GM20000 (cell line): ENCODE measurements at places on chromosomes 11 and 22.

- no peak for DNase-seq
These were observed 111.1 kb downstream of the KCNQ1 start for GRCh38 chr11:2555891-2556290.

- no peak for DNase-seq
These were observed 133.4 kb downstream of the DBX1 start for GRCh38 chr11:20026629-20027555.

DNA sequence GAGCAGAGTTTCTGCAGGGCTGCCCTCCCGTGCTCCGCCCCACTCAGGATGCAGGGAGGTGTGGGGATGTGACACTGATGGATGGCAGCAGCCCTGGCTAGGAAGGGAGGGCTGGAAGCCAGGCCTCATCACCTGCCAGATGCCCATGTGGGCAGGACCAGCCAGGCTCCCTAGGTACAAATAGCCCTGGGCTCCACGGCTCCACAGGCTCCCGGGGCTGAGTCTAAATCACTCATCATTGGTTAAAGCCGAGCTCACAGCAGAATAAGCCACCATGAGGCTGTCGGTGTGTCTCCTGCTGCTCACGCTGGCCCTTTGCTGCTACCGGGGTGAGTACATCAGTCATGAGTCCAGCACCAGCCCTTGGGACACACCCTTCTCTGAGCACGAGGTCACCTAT is at the start of gene SCGB1D1:
Gene SCGB1D1 (plus strand): TSS at position 206 of the 400 bp plus-strand sequence. CDS start 69 bp downstream, at position 275.
- no peak for DNase-seq

DNA sequence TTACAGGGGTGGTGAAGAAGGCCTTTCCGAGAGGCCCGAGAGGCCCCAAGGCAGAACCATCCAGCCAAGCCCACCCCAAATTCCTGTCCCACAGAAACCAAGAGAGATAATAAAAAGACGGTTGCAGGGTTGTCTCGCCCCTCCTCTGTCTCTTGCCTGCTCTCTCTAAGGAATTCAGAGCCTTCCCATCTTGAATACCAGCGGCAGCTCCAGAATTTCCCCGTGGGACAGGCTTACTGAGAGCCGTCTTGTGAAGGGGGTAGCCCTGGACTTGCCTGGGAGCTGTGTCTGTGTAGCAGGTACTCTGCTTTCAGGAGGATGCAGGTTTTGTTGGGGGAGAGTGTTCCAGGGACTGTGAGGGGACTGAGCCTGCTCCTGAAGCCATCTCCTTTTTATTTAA is 9.6 kb upstream of the EIF3D start:
- no peak for DNase-seq

DNA sequence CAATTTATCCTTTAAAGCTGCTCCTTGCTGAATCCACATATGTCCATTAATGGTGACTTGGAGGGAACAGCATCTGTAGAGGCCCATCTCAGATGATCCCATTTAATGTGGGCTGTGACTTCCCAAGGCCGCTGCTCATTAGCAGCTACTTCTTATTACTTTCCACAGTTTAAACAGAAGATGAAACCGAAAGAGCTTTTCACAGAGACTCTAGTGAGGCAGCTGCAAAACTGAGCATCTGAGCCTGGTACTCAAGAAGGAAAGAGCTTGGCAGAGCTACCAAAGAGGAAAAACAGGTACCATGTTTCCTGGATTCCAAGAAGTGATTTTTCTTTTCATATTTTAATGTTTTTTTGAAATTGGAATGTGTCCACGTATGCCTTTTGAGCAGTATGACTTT is 110.5 kb upstream of the NARS2 start:
- no peak for DNase-seq

- no peak for DNase-seq
These were observed 247.7 kb downstream of the DDX10 start for GRCh38 chr11:108912581-108912980.

DNA sequence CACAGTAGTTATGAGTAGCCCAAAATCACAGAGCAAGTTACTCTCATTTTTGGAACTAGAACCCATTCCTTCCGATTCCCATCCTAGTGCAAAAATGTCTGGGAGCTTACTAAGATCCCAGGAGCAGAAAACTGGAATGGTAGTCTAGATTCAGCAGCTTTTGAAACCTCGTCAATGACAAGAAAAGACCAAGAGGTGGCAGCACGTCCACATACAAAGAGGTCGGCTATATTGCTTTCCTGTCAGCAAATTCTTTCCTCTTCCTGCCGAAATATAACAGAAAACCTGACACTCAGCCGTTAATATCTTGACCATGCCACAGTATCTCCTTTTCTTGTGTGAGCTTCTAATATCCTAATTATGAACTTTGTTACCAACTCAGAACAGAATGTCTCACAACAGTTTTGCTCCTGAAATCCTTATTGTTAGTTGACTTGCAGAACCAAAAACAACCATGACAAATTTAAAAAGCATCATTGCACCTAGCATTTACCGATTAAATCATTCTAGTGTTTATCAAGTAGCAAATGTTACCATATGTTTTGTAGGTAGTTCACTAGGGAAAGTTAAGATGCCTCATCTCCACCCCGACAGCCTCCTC is 92.8 kb upstream of the OR9G4 start:
- peak; percentile 61 for DNase-seq

GRCh38 chr11:26820739-26821138 is 98.9 kb upstream of the SLC5A12 start:
- no peak for DNase-seq

- no peak for DNase-seq
These were observed 73.0 kb downstream of the ZBTB44 start for GRCh38 chr11:130241713-130242112.

DNA sequence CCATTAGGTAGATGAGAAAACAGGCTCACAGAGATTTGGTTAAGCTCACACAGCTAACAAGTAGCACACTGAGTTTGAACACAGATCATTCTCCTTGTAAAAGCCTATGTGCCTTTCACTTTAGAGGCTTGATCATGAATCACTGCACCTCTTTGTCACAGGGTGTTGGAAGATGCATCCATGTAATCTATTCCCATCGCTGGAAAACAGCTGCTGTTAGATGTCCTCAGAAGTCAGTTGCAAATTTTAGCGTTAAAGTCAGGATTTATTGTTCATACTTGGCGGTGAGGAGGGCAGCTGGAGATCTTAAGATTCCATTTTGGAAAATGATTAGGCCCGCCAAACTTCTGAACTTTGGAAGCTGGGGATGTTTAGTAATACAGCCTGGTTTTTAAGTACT is 2.6 kb downstream of the CNTF start:
- DNase-seq, result no peak

- no peak for DNase-seq
These were observed 8.2 kb upstream of the CCDC188 start for GRCh38 chr22:20159076-20159475.

- peak; percentile 69 for DNase-seq
These were observed 2.4 kb downstream of the ASPHD2 start for GRCh38 chr22:26431261-26431995.
